ENCODE measurements at places on chromosomes 4 and X.

- DNase-seq: no peak
Observed at GRCh38 chr4:89681219-89681618, 155.7 kb downstream of the SNCA start.

DNA sequence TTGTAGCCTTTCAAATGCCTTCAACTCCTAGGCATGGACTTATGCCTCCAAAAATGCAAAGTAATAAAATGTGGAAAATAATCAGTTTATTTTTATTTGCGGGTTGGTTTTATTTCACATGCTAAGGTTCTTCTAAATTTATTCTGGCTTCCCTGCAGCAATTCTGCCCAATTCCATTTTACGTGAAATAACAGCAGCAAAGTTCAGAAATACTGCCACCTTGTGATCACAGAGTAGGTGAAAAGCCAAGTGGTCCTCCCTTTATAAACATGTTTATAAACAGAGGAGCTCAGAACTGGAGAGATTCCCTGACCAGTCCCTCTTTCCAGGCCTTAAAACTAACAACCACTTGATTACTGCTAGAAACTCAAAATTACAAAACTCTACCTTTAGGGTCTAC lies 14.7 kb upstream of the DCHS2 start:
- DNase-seq: peak; percentile 58

DNA sequence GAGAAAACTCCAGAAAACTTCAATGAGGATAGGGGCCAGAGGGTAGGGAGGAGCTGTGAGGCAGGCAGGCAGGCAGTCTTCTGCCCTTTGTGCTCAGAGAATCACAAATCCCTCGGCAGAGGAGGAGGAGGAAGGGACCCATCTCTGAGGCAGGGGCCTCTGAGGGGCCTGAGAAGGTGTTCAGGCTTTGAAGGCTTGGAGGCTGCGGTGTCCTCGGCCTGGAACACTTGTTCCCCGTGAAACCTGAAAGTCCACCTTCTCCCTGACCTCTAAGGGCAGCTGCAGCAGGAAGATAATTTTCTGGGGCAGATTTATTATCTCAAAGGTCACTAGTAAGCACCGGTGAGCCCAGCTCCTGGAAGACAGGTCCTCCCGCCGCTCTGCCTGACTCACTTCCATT lies 200.3 kb upstream of the BCOR start:
- no peak for DNase-seq

GRCh38 chr4:81606801-81607501 lies 135.2 kb upstream of the RASGEF1B start:
- DNase-seq: peak; percentile 79
